ENCODE measurements at places on chromosomes 4 and X.
A peak's percentile ranks its signal among the peaks of the same experiment; 100 is the strongest.

DNA sequence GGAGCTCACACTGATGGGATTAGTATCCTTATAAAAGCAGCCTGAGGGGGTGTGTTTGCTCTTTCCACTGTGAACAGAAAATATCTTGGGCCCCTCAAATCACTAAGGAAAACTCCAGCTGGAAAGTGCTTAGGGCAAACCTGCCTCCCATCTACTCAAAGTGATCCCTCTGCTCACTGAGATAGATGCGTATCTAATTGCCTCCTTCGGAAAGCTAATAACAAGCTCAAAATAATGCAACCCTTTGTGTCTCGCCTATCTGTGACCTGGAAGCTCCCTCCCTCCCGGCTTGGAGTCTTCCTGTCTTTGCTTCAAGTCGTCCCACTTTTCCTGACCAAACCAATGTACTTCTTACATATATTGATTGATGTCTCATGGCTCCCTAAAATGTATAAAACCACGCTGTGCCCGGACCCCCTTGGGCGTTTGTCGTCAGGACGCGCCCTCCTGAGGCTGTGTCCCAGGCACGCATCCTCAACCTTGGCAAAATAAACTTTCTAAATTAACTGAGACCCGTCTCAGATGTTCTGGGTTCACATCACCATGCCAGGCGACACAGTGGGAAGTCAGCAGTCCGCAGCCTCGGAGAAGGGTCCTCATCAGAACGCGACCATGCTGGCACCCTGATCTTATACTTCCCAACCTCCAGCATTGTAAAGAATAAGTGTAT, 34.1 kb upstream of the SORCS2 start:
- DNase-seq = no peak

GRCh38 chr4:1347410-1347864, 429 bp downstream of the UVSSA start:
- DNase-seq = peak; percentile 29

DNA sequence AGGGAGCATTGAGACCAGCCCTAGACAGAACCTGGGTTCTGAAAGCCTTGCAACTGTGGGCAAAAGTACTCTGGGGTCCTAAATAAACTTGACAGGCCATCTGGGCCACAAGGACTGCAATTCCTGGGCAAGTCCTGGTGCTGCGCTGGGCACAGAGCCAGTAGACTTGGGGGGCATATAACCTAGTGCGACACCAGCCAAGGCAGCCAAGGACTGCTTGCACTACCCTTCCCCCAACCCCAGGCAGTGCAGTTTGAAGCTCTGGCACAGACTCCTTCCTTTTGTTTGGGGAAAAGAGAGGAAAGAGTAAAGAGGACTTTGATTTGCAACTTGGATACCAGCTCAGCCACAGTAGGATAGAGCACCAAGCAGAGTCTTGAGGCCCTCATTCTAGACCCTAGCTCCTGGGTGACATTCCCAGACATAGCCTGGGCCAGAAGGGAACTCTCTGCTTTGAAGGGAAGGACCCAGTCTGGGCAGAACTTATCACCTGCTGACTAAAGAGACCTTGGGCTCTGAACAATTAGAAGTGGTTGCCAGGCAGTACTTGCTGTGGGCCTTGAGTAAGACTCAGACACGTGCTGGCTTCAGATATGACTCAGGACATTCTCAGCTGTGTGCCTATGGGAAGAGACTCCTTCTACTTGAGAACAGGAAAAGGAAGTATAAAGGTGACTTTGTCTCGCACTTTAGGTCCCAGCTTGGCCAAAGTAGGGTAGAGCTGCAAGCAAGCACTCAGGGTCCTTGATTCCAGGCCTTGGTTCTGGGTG, 522.8 kb downstream of the GLUD2 start:
- DNase-seq = no peak

DNA sequence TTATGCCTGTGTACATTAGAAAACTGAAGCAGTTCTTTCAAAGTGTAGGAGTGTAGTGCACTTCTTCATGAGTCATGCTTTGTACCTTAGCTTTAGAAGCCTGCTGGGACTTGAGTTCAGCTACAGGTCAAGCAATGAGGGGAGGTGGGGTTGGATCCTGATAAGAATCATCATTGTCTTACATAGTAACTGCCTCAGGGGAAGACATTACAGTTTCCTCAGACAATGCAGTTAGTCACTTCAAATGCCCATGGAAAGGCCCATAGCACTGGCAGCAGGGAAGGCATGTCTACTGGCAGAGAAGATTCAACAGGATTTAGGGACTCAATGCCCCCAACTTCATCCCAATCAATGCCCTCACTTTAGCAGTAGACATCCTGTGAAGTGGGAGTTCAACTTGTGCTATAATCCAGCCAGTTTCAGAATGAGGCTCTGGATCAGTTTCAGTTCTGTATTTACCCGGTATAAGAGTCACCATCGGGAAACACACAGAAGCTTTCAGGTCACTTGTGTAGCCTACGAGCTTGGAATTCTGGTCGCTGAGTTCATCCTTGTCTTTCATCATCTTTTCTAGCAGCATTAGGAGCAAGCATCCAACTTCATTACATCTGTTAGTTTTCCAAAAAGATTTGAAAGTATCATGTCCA, 1216.5 kb downstream of the RAPGEF2 start:
- no peak for DNase-seq

DNA sequence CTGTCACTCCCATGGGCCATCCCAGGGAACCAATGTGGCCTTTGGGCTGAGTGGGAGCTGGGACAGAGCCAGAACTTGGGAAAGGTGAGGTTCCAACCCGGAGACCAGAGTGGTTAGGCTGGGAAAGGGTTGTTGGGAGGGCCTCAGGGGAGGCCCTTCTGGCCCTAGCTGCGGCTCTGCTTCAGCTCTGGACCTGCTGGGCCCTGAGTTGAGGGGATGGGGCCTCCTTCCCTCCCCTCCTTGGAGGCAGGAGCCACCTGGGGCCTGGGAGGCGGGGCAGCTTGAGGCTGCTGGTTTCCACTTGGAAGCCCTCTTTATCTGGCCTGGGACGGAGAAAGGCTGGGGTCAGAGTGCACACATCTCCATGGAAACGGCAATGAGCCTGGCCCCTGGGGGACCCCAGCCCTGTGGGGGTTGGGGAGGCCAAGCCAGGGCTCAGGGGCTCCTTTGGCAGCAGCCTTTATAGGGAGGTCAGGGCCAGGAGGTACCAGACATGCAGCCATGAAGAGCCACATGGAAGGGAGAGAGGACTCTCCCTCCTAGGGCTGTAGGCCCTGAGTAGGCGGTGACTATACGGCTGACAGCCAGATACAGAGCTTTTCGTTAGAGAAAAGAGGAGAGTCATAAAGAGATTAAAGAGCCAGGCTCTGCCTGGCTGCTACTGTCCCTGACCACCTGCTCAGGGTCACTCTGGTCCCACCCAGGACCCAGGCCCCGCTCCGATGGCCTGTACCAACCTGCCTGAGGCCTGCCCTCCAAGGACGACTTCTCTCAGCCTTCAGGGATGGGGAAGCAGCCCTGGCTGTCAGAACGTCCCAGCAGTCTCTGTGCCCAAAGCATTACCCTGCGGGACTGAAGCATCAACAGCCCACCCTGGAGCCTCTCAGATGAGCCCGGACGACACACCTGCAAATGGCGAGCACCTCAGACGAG, 6.9 kb upstream of the NSD2 start:
- DNase-seq = no peak

All from activated effector memory CD4-positive, alpha-beta T cell treated with Interleukin-2 at 50 U/mL for 16 hours (primary cell).